ENCODE measurements at places on chromosomes 5 and 9.

- DNase-seq = no peak
These were observed 137.4 kb downstream of the LPAR1 start for GRCh38 chr9:110900917-110901316.

DNA sequence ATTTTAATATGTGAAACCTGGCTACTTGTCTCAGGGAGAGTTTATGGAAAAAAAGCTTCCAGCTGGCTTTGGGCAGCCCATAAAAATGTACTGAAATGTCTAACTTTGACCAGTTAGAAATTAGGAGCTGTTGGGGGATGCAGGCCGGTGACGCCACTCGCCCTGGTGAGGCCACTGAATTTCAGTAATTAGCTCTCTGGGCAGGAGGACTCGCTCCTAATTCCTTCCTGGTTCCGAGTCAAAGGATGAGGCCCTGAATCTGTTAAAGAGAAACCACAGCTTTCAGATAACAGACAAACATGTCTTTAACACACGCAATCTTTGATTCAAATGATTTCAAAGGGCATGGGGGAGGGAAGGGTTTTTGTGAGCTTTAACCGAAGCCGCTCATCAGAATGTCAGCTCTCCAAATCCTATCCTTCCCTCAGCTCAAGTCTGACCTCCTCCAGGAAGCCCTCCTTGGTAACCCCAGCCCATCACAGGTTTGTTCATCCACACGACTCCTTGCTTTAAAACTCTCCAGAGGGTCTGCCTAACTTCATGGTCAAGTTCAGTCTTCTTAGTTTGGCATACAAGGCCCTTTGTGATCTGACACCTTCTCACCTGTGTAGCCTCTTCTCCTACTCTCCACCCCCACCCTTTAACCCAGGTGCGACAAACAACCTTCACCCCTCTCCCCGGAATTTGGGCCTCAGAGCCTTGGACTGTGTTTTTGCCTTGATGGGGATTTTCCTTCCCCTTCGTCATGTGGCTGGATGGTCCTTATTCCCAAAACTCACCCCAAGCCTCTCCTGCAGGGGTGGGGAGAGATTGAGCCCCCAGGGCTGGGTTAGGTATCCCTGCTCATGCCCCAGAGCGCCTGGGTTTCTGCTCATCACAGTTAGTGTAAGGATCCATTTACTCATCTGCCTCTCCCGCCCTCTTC lies 13.6 kb upstream of the PHF19 start:
- DNase-seq = no peak

- DNase-seq = no peak
These were observed 179.4 kb downstream of the CFAP90 start for GRCh38 chr5:7671381-7671993.

DNA sequence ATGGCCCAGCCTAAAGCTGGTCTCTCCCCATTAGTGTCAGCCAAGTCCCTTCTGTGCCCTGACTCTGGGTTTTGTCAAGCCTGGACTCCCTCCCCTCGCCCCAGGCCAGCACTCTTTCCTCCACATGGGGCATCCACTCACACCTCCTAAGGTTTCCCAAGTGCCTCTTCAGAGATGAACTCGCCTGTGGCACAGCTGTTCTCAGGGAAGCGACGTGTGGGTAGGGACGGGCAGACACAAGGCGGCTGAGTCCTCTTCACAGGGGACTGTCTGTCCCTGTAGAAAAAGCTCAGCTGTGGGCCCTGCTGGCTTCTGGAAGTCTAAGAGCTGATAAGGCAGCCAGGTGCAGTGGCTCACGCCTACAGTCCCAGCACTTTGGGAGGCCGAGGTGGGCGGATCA lies 78.5 kb downstream of the CACNA1B start:
- no peak for DNase-seq

DNA sequence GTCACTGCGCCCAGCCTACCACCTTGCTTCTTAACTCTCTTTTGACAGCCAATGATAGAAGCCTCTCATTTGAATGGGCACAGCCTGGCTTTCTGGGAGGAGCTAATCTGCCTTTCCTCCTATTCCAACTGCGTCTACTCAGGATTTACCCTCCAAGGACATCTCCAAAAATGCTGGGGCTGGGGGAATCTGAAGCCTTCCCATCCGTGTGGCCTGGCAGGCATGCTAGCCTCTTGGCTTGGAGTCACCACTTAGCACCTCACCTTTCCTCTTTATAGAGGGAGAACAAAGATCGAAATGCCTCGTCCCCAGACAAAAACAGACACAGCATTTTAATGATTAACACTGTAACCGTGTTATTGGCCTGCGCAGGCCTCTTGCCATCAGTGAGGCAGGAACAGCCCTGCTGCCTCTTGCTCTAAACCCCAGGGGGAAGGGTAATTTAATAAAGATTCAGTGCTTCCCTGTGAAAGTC lies 108.2 kb upstream of the KLF4 start:
- DNase-seq = no peak

DNA sequence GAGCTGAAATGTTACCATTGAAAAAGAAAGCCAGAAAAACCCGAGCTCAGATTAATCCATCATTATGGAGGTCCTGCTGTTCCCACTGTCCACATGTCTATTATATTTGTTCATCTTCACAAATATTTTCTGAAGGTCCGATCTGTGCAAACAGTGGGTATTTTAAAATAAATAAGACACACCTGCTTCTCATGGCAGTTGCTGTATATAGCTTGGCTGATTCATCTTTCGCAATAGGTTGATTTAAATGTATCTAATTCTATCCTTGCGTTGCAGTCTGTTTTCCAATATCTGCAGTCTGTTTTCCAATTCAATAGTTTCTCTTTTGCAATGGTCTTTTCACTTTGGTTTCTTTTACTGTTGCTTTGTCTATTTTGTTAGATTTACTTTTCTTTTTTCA lies 87.4 kb upstream of the PCA3 start:
- DNase-seq = no peak

GRCh38 chr9:129247285-129248153 lies 69.5 kb upstream of the IER5L start:
- DNase-seq = no peak

GRCh38 chr9:114850871-114851270 lies 45.0 kb upstream of the TNFSF15 start:
- DNase-seq = no peak

All from Karpas-422 (cell line).